ENCODE measurements at places on chromosomes 6 and 20.

- no peak for DNase-seq
These were observed 1.1 kb downstream of the CENPB start for GRCh38 chr20:3785240-3786125.

DNA sequence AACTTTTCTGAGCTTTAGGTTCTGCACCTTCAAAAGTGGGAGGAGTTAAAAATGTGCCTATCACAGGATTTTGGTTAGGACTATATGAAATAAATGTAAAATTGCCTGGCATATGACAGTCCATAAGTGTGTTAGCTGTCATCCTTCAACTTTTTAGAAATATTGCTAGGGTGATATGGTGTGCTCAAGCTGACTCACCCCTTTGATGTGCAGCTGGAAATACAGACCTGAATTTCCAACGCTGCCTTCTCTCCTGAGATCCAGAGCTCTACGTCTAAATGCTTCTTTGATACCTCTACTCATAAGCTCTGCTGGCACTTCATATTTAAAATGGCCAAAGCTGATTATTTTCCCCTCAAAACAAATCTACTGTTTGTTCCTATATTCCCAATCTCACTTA, 2.7 kb downstream of the SLC35B3 start:
- DNase-seq, result no peak

GRCh38 chr6:41651246-41651961, 13.1 kb downstream of the MDFI start:
- DNase-seq, result no peak

GRCh38 chr6:121828146-121828886, 392.9 kb downstream of the GJA1 start:
- no peak for DNase-seq

DNA sequence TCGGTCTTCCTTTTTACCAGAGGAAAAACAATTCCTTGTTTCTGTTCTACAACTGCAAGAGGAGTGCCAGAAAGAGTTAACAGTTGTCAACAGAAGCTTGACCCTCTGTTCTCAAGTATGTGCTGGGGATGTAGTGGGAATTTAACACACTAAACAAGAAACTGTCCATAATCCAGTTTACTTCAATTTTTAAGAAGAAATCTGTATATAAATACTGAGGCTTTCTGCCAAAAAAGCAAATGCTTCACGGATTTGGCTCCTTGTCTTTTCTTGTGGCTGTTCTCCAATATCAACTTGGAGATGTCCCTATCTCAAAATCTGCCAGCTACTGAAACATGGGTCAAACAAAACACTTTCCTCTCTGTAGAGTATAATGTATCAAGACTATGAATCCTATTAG, 26.8 kb downstream of the REV3L start:
- no peak for DNase-seq

- DNase-seq, result no peak
These were observed 50.9 kb upstream of the TAB2 start for GRCh38 chr6:149266659-149267058.

GRCh38 chr20:9081423-9081966, 12.6 kb downstream of the PLCB4 start:
- no peak for DNase-seq

GRCh38 chr6:145209272-145209671, 526.0 kb downstream of the EPM2A start:
- DNase-seq, result no peak

DNA sequence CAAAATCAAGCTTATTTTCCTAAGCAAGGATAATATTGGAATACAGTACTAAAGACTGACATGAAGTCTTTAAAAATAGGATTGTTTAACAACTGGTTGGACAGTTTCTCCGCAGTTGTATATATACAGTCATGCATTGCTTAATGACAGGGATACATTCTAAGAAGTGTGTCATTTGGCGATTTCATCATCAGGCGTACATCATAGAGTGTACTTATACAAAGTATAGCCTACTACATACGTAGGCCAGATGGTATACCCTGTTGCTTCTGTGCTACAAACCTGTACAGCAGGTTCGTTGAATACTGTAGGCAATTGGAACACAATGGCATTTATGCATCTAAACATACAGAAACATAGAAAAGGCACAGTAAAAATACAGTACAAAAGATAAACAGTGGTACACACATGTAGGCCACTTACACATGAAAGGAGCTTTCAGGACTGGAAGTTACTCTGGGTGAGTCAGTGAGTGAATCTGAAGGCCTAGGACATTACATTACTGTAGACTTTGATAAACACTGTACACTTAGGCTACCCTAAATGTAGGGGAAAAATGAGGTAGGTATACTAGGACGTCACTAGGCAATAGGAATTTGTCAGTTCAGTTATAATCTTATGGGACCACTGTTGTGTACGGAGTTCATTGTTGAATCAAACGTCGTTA, 20.1 kb downstream of the HECA start:
- DNase-seq, result no peak

DNA sequence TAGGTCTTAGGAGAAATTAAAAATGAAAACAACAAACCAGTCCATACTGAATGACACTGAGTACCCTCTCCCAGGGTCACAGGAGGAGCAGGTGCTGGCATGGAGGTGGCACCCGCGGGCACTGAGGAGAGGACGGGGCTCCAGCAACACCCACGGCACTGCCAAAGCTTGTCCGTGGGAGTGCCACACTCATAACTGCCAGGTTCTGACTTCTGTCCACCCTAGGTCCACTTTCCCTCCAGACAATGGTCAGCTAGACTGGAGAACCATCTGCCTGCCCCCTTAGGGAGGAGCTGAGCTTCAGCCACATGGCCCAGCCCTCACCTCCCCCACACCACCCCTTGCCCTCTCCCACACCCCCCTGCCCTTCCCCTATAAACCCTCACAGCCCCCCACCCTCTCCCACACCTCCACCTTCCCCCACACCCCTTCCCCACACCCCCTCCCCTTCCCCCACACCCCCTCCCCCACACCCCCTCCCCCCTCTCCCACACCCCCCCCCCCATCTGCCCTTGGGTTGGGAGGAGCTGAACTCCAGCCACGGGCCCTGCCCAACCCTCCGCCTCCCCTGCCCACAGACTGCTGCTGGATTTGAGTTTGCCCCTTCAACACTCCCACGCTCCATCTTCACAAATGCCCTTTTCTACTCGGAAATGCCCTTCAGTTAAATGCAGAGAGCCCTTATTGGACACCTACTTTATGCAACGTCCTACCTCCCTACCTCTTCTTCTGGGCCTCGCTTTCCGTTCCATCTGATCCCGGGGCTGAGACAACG, 129.6 kb downstream of the TAF4 start:
- no peak for DNase-seq

DNA sequence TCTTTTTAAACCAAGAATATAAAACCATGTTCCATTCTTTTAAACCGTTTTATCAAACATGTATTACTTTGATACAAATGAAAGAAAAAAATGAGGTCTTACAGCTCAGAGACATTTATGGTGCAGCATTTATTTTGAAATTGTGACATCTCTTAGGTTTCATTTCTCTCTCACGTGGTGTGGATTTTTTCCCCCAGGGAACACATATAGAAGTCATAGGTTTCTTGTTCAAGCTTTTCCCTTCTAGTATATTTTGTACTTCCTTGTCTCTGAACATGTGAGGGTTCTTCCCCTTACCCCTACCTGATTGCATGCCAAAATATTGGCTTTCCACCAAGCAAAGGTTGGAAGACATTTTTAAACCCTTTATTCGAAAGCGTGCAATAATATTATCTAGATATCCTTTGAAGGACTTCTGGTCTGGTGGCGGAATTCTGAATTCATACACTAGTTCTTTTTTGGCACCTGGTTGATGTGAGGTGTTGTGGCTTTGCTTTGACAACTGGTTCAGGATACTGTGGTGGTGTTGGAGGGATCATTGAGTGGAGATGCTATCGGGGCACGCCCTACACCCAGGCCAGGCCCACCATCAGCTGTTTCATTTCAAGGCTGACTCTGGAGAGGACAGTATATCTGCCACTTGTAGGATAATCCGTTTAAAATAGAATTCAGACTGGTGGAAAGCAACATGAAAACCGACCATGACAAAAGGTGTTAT, 5.6 kb upstream of the FAM50B start:
- no peak for DNase-seq

DNA sequence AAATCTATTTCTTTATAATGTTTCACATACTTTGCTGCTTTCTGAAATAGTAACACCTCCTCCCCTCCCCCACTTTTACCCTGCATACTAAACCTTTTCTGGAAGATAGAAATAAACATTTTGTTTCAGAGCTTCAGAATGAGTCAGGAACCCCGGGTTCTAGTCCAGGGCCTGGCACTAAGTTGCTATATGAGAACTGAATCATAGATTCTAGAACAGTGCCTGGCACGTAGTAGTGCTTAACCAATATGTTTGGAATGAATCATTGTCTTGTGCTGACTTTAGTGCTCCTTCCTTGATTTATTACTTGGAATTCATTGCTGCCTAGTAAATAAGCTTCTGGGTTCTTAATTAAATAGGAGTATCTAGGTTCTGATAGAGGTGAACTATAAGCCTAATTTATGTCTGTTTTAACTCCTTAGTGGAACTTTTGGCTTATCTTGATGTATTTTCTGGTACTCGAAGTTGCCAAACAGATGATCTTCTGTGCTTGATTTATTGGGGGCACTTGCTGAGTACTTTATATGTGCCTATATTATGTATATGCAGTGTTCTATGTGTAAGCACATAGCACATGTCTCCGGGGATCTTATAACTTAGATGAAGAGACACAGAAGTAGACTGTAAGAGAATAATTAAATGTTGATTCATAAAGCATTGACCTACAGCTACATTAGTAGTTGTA, 18.6 kb downstream of the TAB2 start:
- no peak for DNase-seq

GRCh38 chr20:64200740-64201139, 36.5 kb downstream of the MYT1 start:
- no peak for DNase-seq

DNA sequence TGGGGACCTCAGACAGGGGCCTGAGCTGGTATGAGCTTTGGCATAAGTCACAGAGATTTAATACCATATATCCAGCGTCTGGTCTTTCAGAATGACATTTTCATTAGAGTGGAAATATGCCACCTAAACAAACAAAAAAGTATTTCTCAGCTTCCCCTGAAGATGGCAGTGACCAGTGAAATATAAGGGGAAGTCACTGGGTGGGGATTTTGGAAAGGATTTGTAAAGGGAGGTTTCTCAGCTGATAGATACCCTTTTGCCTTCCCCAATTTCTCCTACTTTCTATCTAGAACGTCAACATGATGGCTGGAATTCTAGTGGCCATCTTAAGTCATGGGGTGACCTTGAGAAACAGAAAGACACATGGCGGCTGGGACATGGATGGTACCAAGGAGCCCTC, 137.7 kb upstream of the LRFN2 start:
- DNase-seq, result no peak

DNA sequence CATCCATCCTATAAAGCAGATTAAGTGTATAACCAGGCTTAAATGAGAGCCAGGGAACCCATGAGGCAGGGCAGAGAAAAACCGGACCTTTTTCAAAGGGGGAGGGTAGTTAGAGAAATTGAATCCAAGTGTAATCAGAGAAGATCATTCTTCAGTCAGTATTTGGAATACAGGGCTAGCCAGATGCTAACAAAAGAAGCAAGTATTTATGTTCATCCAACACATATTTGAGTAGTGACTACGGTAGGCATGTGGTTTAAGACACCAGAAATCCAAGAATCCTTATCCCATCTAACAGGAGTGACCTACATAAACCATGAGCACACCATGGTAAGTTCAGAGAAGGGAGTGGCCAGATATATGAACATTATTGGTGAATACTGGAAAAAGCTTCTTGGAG, 46.8 kb upstream of the FAM83C start:
- DNase-seq, result no peak

DNA sequence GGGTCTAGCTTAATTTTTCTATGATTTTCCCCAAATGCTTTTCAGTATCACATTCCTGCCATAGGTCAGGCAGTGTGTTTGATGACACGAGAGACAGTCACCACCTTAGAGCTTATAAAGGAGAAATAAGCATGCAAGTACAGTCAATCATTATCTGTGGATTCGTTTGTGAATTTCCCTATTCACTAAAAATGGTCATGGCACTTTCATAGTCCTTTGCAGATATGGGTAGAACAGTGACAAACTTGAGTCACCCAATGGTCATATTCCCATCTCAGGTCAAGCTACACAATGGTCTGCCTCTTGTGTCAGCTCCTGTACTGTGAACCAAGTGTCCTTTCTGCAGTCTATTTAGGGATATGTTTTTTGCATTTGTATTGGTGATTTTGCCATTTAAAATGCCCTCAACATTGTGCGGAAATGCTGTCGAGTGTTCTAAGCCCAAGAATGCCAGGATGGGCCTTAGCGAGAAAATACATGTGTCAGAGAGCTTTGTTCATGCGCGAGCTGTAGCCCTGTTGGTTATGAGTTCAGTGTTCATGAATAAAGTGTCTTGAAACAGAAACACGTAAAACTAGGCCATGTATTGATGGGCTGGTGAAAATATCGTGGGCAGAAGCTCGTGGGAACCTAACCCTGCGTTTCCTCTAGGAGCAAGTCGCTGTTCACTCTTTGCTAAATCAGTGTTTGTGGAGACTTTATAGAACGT, 19.8 kb downstream of the SUMO4 start:
- DNase-seq, result no peak

GRCh38 chr6:151142676-151143075, 97.1 kb upstream of the AKAP12 start:
- no peak for DNase-seq

- DNase-seq, result no peak
These were observed 942.9 kb upstream of the EPHA7 start for GRCh38 chr6:94362061-94362864.

DNA sequence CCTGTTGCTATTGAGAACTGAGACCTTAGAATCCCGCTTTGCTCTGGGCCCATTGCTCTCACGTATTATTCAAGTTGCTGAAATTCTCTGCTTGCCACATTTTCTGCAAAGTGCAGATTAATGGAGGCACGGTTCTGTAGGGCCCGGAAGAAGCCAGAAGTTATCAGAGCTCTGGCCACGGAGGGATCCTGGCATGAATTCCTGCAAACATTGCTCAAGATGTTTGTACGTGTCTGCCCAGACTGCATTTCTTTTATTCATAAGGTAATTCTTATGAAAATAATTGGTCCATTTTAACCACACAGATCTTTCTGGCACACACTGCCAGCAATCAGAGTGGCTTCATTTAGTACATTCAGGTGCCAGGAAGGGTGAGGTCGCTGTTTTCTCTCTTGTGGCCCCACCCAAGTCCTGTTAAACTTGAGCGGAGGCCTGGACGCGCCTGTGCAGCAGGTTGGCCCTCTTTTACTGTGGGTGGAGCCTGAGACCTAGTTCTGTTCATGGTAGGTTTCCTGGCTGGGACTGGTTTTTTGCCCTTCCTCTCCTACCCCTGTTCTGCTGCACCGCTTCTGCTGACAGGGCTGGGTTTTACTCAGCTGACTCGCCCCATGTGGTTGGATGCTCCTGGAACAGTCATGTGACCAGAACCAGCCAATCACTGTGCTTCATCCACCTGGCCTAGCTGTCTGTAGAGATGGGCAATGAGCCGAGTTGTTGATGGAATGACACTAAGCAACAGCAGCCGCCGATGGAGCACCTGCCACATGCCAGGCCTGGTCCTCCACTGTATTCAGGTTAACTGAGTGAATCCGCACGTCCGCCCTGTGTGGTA, 230.2 kb downstream of the CDH4 start:
- DNase-seq, result no peak

Measured in left renal cortex interstitium (tissue), 4 donors.